Mesenteric fat pad (tissue), 1 donor: ENCODE measurements at places on chromosomes 7 and 10.

- no peak for DNase-seq
These were observed 258.1 kb downstream of the RPS24 start for GRCh38 chr10:78291722-78292121.

GRCh38 chr7:22005151-22005550 is 59.5 kb upstream of the CDCA7L start:
- no peak for DNase-seq

DNA sequence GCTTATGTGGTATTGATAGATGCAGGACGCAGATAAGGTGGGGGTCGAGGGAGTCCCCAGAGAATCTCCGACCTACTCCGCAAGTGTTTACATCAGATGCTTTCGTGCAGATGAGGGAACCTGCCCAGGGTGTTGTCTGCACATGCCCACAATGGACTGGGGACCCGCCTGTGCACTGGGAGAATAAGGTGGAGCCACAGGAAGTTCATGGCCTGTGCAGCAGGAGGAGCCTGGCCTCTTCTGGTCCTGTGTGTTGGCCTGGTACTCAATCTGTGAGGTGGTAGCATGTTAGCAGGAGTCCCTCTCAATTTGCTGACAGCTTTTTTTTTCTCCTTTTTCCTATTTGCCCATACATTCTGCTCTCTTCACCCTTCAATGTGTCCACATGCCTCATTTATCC is 54.1 kb upstream of the AKR1C1 start:
- DNase-seq: no peak

GRCh38 chr10:122213364-122213763 is 57.7 kb upstream of the BTBD16 start:
- DNase-seq: no peak

GRCh38 chr10:82506680-82507376 is 631.8 kb downstream of the NRG3 start:
- DNase-seq: no peak
